Testis (tissue), 5 donors: ENCODE measurements at places on chromosomes 6 and 20. TPM values are rescaled to one million over a fixed set of nuclear protein-coding genes. Genes with fewer than 3 reads are reported as not detected.

DNA sequence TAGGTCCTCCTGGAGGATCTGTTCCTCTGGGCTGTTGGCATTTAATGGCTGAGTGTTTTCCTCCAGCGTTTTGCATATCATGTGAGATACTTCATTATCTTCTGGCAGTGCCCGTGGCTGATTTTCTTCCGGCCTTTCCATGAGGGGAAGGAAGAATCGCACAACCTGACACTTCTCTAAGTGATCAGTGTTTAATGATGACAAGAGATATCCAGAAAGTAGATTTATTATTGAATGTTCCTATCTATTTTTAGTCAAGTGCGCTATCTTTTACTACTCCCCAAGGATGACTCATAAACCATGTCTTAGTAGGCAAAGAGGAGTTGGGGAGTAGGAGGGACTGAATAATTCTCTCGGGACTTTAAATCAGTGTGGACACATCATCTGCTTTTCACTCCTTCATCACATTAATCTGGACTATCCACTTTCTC, 149.7 kb downstream of the PLCB4 start:
- DNase-seq, result no peak

- DNase-seq, result no peak
Measured at GRCh38 chr6:156199182-156199581, 578.0 kb upstream of the ARID1B start.

DNA sequence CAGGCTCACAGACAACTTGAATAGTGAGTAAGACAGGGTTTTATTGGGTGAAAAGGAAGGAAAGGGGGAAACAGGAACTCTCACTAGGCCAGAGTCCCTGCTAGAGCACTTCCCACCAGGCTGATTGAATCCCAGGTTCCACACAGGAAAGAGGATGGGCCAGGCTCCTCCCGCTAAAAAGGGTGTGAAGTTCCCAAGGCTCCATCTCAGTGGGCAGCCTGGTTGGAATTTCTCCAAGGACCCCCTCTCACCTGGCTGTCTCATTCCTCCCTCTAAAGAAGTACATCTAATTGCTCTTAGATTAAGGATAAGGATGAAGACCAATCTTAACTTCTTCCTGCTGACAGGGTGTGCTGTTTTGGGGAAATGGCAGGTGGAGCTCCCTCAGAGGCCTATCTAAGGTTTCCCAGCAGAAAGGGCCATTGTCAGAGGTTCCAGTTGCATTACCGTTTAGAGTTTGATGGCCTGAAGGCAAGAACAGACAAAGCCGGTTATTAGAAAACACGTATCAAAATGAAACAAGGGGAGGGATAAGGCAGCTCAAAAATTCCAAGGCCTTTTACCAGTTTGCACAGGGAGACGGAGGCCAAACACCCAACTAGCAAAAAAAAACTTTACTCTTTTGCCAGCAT, 21.5 kb downstream of the COL19A1 start:
- no peak for DNase-seq

DNA sequence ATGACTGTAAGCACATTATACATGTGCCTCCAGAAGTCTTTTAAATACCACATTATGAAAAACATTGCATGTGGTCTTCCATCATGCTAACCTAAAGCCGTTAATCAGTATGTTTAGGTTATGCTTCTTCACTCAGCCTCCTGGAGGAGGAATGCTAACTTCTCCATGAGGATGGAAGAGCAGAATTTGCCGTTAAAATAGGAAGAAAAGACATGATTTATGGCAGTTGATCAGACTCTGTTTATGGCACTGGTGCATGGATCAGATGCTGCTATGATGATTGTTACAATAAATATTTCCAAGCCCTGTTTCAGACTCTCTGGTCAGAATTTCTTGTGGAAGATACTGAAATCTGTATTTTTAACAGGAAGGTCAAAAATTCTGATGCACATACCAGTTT, 31.7 kb downstream of the MAP3K4 start:
- no peak for DNase-seq

GRCh38 chr6:37987018-37987417, 167.5 kb downstream of the ZFAND3 start:
- DNase-seq, result no peak

GRCh38 chr20:1438361-1438760, 28.3 kb downstream of the NSFL1C start:
- no peak for DNase-seq

DNA sequence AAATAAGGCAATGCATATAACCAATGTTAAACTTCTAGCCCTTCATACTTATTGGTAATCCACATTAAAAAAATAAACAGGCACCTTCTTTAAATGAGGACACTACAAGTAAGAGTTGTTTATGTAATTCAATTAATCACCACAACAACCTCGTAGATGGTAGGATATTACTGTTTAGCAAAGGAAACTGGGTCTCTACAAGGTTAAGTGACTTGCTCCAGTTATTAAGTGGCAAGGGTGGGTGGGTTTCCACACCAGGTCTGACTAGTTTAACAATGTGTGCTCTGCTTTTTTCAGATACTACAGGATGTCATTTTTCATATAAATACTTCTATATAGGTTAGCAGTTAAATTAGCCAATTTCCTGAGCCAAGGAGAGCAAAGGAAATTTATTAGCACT, 129.1 kb downstream of the MAN1A1 start:
- DNase-seq, result no peak

Gene ELOVL2
- total RNA-seq, result 30.7 TPM

Gene RGL2
- 42.8 TPM for total RNA-seq

GRCh38 chr20:46975976-46976375, 81.3 kb downstream of the EYA2 start:
- DNase-seq, result no peak

GRCh38 chr6:37934276-37934675, 114.7 kb downstream of the ZFAND3 start:
- no peak for DNase-seq

- DNase-seq, result no peak
Measured at GRCh38 chr6:13355999-13356785, 27.9 kb upstream of the TBC1D7 start.

DNA sequence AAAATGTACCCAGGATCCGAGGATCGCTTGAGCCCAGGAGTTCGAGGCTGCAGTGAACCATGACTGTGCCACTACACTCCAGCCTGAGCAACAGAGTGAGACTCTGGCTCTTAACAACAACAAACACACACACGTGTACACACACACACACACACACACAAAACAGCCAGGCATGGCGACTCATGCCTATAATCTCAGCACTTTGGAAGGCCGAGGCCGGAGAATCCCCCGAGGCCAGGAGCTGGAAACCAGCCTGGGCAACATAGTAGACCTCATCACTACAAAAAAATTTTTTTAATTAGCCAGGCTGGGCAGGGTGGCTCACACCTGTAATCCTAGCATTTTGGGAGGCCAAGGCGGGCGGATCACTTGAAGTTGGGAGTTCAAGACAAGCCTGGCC, 23.3 kb upstream of the ARFGEF2 start:
- DNase-seq, result no peak

- no peak for DNase-seq
Measured at GRCh38 chr6:23447731-23448130, 678.3 kb upstream of the NRSN1 start.

GRCh38 chr6:138107752-138108592, 753 bp upstream of the PERP start:
- DNase-seq, result peak; percentile 26

Gene REM1
- 2.6 TPM for total RNA-seq

Gene ENPP3
- total RNA-seq, result 2.8 TPM

GRCh38 chr6:122790028-122790422, 967 bp downstream of the SMPDL3A start:
- no peak for DNase-seq

Gene CCM2L
- 2.7 TPM for total RNA-seq

GRCh38 chr20:36105711-36106226, 48.8 kb upstream of the EPB41L1 start:
- no peak for DNase-seq

GRCh38 chr20:40771848-40772511, 82.9 kb upstream of the MAFB start:
- no peak for DNase-seq

DNA sequence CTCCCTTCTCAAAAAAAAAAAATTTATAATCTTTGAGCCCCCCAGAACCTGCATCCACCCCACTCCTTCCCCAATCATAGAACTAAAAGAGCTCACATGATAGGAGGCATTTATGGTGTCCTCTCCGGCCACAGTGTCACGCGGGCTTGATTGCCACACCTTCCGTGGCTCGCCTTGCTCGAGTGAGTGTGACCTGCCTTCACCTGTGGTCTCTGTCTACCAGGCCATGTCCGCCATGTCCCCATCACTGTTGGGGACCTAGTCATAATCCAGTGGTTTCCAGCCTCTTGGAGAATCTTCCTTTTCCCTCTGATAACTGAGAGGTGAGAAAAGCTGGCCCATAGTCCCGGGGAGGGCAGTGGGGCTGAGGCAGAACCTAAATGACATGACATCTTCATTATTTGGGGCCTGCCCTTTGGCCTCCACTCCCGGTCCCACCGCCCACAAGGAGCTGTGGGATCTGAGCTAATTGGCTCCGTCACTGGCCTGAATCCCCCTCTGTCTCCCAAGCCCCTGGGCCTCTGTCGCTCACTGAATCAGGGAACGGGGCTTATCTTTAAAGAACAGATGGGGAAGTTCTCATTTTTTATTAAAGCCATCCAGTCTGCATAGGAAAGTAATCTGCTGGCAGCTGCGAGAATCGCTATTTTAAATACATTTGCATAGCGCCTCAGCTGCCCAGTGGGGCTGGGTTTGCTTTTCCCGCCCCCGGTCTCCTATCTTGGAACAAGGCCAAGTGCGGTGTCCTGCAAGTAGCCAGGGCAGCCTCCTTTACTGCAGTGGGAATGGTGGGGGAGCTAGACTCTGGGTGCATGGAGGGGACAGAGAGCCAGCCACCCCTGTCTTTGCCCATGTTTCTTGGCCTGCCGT, 197.6 kb upstream of the PMEPA1 start:
- no peak for DNase-seq

DNA sequence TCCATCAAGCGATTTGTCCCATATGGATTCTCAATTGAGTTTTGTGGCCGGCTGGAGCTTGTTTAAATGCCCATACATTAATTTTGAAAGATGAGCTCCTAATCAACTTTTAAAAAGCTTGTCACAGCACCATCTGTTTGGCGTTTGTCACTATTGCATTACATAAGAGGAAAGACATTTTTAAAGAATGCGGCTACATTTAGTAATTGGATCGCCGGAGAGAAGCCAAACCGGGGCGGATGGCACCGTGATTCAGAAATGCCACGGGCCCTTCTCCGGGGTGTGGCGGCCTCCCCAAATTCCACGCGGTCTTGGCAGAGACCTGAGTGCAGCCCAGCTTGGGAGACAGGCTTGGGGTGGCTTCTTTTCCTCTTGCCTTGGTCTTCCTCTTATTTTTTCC, 67.7 kb upstream of the ZNFX1 start:
- no peak for DNase-seq

DNA sequence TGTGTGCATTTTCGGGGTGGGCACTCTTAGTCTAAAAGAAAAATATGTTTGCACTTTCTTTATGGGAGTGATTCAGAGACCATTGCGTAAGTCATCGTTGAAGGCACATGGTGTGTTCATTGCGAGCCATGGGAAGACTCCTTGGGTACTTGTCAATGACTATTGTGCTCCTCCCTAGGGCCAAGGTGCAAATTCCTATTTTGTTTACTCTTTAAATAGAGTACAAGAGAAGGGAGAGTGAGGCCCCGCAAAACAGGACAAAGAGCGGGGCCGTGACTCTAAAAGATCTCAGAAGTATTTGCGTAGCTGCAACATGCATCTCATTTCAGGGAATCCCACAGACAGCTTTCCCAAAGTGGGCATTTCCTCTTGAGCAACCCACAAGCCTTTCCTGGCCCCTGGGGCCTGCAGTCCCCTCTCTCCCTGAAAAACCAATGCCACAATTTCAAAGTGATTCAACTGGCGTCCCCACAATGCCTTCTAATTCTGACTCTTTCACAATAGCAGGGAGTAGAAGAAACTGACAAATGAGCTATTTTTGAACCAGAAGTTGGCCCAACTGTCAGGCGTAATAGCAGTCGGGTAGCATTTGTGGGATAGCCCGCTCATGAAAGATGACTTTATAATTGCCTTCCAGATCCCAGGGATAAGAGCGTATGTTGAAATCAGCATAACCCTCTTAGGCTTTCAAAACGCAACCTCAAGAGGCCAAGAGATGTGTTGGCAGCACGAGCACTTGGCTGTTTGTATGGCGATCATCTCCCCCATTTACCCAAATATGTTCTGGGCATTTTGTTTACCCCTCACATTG, 277.9 kb upstream of the BMP2 start:
- no peak for DNase-seq

DNA sequence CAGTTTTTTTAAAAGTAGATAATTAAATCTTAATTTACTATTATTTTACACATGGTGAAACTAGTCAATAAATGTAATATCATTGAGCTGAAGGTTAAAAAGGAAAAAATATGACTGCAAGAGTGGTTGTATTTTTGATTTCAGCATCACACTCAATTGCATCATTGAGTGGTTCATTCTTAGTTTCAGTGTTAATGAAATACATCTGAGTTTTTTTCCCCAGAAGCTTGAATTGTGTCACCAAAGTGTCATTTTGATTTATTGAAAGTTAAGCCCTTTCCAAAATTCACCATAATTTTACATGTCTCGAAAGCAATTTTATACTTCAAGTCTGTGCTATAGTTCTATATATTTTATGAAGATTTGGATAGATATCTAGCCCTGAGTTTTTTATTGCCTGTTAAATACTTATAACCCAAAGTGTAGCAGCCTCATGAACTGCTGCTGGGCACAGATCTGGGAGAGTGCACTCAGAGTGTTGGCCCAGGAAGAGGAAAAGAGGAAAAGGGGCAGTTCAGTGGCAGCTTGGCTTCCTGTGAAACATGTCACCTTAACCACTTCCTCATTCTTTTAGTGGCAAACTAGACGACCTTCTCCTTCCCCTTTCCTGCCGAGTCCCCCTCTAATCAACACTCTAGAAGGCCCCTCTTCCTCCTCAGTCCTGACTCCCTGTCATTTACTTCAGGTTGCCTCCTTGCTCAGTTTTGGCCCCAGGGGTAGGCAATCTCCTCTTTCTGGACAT, 140.7 kb downstream of the ESR1 start:
- no peak for DNase-seq

DNA sequence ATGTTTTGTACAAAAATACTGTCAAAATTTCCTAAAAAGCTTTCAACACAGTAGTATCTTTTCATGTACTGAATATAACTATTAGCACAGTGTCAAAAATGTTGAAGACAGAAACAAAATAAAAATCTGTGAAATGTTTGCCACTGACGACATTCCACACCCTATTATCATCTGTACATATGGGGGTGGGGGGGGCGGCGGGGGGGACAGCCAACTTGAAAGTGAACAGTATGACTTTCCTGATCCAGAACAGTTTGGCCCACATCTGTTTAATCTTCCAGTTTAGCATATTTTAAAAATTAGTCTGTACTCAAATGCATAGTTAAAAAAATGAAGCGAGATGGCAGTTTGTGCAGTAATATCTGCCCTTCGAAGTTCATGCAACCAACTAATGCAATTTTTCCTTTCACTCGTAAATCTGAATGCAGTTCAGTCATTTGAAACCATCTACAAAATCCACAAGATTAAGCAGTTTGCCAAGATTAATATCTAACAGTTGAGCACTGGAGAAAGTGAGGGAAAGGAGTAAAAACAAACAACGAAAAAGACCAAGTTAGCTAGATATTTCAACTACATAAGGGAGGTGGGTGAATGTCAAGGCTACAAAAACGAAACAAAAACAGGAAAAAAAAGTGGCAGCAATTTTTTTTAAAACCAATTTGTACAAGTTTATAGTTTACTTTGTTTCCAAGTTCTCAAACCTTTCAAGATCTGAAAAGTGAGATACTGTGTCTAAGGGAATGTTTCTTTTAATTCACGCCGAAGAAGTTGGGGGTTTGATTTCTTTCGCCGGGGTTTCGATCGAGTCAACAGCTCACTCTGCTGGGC, 1.9 kb downstream of the CITED2 start:
- no peak for DNase-seq
